ENCODE measurements at places on chromosomes 1 and 21.

GRCh38 chr21:29175408-29176134 is 45.1 kb downstream of the MAP3K7CL start:
- DNase-seq, result peak; percentile 43

DNA sequence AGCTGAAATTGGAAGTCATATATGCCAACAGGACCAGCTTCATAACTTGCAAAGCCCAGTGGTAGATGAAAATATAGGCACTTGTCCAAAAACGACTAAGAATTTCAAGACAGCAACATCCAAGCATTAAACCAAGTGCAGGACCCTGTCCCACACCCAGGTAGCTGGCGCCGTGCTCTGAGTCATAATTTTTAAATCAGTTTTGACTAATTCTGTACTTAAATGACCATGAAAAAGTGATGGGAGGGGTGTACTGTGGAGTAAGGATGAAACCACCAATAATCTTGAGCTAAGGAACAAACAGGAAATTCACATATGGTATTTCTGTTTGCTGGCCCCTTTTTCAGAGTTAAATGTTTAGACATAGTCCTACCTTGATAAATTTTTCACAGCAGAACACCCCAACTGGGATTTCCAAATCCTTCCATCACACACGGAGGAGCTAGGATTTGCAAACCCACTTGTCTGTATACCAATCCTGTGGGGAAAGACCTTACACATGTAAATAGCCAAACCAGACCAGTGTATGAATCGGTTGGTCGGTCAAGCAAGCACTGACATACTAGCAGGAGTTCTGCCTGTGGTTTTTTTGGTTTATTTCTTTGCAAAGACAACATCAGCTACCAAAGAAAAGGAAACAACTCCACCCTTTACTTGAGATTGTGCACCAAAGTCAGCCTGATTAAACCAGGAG is 235.7 kb upstream of the RAB4A start:
- DNase-seq, result no peak

- no peak for DNase-seq
Observed at GRCh38 chr1:151809985-151810556, 4.9 kb upstream of the LINGO4 start.

DNA sequence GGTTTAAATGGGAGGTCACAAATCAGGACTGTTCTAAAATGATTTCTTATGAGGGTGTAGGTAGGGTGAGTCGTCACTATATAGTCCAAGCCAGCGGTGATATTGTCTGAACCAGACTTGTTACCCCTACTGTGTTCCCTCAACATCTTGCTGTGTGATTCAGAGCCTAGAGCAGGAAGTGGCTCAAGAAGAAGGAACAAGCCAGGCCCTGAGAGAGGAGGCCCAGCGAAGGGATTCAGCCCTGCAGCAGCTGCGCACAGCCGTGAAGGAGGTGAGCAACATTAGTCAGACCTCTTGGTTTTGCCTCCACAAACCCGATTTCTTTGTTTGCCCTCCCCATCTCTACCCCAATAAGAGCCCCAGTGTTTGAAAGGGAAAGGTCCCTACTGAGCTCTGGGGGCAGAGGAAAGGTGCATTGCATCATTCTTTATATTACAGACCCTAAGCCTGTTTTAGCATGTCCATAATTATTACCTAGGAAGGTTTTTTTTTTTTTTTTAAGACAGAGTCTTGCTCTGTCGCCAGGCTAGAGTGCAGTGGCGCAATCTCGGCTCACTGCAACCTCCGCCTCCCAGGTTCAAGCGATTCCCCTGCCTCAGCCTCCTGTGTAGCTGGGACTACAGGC is 5.0 kb upstream of the SH3BGRL3 start:
- DNase-seq, result no peak

DNA sequence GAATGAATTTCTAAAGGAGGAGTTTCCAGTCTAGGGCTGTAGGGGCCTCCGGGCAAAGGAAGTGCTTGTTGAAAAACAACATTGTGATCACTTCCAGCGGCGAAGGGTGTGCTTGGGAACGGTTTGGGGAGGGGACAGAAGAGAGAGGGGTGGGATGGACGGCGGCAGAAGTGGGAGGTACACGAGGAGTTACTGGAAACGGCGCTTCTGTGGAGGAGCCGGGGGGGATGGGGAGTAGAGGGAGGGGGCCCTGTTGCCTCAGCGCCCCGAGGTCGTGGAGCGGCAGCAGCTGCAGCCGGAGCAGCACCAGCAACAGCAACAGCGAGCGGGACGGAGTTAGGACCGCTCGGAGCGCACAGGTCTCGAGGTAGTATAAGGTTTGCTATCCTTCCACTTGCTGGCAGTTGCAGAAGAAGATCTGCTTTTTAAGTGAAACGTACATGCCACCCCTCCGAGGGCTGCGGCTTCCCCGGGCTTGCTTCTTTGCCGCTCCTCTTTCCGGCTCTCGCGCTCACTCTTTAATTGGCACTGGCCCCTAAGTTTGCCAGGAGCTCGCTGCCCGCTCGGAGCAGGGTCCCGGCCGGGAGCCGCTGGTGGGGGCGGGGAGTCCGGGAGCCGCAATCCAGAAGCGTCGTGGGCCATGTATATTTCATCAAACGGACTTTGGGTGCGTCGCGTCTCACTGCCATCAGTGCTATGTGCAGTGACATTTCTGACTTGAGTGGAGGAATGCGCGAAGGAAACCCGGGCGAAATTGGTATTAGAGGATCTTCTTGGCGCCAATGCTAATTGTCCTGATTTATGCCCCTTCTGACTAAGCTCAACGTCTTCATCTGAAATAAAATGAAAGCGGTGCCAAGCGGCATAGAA is 771 bp upstream of the NTNG1 start:
- DNase-seq, result no peak

DNA sequence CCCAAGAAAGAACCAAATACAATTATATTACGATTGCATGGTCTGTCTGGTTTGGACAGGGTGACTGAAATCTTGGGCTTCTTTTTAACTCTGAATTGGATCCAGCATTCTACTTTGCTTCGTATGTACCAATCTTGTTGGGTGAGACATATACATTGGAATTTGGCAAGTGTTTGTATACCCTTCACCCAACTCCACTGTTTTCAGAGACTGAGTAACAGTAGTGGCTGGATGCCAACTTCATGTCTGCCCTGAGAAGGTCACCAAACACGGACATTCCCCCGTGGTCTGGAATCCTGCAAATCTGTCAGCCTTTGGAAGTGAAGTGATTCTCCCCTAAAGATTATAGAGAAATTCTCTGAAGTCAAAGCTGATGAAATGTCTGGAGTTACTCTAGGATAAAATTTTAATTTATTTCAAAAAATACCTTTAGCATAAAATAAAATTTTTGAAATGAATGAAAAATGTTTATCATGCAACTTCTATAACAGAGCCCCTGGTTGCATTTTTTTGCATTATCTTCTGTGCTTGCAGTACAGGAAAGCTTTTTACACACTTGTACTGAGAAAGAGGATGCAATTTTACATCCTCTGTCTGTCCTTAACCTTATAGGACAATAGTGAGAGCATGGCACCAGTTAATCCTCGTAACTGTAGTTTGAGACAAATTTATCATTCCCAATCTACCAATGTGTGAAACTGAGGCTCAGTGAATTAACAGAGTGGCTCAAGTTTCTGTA is 201.8 kb downstream of the DISC1 start:
- DNase-seq, result peak; percentile 78

GRCh38 chr1:151221616-151222015 is 23.3 kb downstream of the PIP5K1A start:
- no peak for DNase-seq

GRCh38 chr21:45640888-45641479 is 2.5 kb upstream of the PCBP3 start:
- DNase-seq, result no peak

DNA sequence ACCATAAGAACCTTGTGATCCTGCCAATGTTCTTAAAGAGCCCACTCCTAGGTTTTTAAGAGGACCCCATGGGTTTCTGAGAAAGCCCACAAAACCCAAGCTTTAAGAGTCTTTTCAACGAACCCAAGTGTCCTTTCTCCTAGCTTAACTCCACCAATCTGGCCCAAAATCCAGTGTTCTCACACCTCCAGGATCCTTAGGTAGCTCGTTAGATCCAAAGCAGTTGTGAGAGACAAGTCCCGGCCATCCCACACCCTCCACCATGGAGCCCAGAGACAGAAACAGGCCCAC is 1.7 kb downstream of the DENND4B start:
- DNase-seq, result no peak
